ENCODE measurements at places on chromosomes 3 and 15.

GRCh38 chr15:52503788-52504496 is 24.7 kb downstream of the MYO5A start:
- no peak for DNase-seq

DNA sequence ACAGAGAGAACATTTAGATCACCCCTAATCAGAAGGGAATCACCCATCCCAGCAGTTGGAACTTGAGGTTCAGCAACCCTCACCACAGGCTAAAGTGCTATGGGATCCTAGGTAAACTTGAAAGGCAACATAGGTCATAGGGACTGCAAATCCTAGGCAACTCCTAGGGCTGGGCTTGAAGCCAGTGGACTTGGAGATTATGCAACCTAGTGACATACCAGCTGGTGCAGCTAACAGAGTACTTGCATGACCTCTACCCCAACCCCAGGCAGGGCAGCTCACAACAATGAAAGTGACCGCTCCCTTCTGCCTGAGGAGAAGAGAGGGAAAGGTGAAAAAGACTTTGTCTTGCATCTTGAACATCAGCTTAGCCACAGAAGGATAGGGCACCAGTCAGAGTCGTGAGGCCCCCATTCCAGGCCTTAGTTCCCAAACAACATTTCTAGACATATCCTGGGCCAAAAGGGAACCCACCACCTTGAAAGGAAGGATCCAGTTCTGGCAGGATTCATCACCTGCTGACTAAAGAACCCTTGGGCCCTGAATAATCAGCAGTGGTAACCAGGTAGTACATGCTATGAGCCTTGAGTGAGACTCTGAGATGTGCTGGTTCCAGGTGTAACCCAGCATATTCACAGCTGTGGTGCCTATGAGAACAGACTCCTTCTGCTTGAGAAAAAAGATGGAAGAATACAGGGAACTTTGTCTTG is 37.6 kb upstream of the FBN1 start:
- no peak for DNase-seq

DNA sequence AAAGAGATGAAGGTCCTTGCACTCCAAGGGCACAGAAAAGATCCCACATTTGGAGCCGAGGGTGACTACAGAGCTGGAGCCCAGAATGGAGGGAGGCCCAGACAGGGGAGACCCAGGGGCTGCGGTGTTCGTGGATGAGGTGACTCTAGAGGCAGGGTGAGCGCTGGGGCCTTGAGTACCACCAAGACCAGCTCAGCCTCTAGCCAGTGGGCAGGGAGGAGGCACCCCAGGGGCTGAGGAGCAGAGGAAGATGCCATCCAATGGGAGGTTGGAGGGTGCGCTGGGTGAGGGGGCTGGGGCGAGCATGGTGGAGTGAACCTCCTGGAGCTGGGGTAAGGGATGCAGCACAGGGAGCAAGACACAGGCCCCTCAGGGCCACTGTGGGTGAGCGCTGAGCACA is 13.3 kb downstream of the RRP9 start:
- DNase-seq = no peak

GRCh38 chr3:133573629-133574194 is at the start of gene CDV3:
CDV3 (plus strand) TSS chr3:133573686; CDS start chr3:133574045, 359 bp downstream.
- DNase-seq = no peak

- no peak for DNase-seq
Measured at GRCh38 chr3:141952611-141953010, 76.2 kb downstream of the ATP1B3 start.

DNA sequence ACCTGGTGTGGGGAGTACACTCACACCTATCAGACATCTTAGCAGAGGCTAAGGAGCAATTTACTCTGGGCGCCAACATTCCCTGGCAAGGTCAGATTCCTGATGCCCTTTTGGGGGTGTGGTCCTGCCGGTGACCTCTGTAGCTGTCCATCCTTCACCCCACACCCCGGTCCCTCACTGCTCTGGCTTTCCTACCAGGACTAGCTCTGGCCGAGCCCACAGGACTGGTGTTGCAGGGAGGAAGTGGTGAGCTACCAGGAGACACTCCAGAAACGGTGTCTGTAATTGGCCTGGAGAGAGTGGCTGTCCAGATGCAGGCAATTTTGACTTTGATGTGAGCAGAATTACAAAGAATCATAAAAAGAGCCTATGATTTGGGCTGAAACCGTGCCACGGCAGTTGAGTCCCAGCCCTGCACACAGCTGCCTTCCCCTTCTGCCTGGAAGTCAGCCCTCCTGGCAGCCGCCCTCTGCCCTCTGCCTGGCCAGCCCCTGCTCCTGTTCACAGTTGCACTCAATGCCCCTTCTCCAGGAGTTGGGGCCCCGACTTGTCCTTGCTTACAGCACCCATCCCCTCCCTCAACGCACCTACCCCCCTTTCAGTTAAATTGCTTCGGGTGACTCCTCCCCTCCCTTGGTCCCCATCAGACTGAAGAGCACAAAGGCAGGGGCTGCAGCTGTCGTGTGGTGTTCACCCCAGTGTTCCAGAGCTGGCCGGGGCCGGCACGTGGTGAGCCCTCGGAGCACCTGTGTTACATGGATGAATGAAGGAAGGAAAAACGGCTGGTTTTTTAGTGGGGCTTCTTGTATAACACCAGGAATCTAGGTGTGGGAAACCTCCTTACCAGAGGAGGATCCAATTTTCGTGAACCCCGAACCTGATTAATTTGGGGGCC is 80.2 kb upstream of the TPM1 start:
- DNase-seq = no peak

DNA sequence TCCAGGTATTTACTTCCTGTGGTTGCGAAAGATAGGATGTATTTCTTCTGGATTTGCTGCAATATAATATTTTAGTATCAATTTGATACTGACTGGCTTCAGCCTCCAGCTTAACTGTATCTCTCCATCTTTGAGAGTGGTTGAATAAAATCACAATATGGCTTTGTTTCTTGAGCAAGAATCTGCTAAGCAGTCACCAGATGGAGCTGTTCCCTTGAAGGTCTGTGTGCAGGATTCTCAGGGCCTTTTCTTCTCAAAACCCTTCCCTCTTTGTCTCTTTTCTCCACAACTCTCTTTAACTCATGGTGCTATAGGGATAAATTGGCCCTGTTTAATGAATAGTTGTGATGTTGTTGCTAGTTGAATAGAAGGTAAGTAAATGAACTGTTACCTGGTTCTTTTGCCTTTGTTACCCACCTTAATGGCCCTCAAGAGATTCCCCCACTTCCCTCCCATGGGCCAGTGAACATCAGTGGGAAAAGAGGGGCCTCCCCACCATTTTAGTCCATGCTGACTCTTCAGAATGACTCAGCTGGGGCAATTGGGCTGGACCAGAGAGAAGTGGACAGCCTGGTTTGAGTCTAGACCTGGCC is 34.8 kb upstream of the RAB6B start:
- DNase-seq = no peak

- DNase-seq = no peak
Measured at GRCh38 chr15:100050877-100051786, 290.6 kb downstream of the ADAMTS17 start.

GRCh38 chr3:178787960-178788359 is 251.7 kb downstream of the KCNMB2 start:
- no peak for DNase-seq

DNA sequence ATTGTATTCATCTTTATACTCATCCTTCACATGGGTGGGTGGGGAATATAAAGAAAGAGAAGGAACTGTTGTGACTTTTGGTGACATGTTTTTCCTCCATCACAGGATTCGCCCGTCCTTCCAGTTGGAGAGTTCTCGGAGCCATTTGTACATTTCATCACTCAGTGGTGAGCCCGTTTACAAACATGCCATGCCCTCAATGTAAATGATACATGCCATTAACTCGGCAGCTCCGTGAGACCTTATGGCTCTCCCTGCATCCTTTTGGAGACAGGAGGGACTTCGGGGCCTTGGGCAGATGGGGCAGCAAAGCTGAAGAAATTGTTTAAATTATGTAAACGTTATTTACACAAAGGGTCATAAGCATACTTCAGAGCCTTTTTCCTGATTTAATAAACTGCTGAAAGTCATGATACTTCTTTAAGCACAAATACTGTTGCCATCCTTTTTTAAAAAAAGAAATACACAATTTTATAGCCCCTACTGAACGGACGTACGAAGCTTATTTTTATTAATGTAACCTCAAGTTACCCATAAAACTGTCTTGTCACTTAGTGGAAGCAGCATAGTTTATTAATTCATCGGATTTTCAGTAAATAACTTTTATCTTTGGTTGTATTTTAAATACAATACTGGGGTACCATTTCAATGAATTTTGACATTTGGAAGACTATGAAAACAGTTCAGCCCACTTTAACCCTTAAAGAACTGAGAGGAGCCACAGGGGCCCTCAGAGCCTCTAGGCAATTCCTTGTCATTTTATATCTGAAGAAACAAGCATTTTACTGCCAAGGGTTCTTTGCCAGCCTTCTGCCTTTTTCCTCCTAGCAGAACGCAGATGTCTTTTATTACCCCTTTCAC is 55.6 kb upstream of the SKOR1 start:
- DNase-seq = no peak

DNA sequence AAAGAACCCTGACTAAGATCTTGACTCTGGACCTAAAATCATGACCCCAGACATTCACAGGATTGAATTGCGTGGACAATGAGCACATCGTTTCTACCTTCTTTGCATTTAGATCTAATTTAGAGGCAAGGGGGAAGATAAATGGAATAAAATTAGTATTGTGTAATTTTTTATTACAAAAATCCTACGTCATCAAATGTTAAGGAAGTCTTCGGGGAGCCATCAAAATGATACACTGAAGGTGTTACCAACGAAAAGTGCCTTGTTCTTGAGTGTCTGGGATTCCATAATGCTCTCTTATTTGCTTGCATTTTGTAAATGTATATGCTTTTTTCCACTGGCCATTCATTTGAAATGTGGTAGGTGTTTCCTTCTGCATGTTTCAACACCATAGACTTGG is 52.8 kb upstream of the C3orf49 start:
- no peak for DNase-seq

DNA sequence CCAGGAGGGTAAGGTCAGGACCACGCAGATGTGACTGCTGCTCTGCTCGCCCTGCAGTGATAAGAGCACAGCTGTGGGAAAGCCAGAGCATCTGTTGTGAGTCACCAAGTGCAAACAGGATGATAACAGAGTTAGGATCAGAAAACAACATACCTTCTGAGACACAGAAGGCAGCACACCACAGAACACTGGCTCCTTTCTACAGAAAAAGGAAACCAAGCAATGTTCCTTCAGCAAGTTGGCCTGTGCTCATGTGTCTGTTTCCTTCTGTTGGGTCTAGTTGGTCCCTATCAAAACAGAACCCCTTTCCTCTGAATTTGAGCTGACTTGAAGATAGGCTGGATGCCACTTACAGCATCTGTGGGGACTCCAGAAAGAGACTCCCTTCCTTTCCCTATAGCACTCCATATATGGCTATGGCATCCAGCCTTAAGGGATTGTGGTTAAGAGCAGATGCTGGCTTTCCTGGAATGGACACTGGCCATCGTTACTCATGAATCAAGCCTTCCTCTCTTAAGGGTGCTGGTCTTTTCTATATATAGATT is 440.7 kb upstream of the THBS1 start:
- no peak for DNase-seq

GRCh38 chr15:63712828-63713520 is 115.8 kb downstream of the FBXL22 start:
- no peak for DNase-seq

GRCh38 chr3:43979645-43980044 is 262.0 kb upstream of the TOPAZ1 start:
- no peak for DNase-seq

DNA sequence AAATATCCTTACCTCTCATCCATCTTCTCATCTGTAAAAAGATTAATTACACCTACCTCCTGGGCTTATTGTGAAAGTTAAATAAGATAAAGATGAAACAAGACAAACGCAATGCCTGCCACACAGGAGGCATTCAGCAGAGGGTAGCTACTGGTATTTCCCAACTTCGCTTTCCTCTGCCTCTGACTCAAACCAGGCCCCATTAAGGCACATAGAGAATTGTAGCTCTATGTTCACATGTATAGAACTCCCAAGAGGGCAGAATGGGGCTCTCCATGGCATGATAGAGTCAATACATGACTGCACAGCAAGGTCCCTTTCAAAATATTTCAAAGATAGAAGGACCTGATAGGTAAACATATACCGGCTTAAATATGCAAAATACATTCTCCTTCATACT is 1.4 kb downstream of the LYSMD2 start:
- DNase-seq = no peak

- DNase-seq = no peak
Measured at GRCh38 chr3:976006-976405, 116.8 kb upstream of the CNTN6 start.

GRCh38 chr15:89888214-89888804 is 5.5 kb downstream of the AP3S2 start:
- DNase-seq = no peak

DNA sequence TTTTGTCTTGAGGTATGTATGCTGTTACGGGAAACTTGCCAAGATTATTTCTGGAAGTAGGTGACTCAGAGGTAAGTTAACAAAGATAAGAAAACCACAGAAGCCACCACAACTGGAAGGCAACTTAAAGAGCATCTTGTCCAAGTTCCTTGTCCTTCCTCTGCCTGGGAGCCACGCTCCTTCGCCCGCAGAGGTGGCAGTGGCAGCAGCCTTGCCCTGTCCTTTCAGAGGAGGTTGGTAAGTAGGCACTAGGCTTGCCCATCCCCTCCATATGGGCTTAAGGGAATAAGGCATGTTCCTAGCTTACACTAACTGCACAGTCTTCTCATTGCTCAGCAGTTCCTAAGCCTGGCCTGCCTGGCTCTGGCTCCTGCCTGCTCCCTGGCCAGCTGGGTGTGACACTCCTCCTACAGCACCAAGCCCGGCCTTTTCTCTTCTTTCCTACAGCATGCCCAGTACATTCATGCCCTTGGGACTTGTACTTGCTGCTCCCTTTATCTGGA is 48.0 kb upstream of the RAB6B start:
- no peak for DNase-seq

DNA sequence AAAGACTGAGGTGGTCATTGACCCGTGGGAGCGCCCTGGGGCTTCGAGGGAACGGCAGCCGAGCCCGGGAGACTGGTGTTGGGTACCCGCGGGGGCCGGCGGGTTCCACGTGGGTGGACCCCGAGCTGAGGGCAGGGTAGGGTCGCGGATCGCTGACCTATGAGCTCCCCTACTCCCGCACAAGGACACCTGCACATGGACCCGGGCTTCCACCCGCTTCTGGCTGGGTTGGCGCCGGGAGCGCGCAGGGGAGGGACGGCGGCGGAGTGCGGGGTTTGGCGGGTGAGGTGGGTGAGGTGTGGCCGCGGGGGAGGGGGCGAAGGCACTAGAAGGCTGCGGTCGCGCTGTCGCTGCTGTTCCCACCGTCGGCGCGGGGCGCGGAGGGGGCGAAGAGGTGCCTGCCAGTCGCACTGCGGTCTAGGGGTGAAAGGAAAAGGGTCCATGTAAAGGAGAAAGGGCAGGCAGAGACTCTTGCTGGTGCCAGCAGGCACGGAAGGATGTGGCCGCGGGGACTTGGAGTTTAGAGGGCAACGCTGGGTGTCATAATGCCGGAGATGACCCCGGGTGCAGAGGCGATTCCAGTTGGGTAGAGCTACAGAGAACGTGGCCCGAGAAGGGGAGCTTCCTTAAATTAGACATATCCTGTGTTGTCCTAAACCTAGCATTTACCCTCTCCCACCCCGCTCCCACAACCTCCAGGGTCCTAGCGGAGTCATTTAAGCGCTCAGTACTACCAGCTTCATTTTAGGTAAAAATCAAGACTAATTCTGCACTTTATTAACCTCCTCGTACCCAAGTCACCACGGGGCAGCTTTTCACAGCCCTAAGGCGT is 245.9 kb upstream of the TOPAZ1 start:
- no peak for DNase-seq

Data from left renal cortex interstitium (tissue), 4 donors.